ENCODE measurements at places on chromosomes 2 and 18.

- no peak for DNase-seq
Observed at GRCh38 chr2:102356741-102357140, 1.1 kb downstream of the IL18R1 start.

- no peak for DNase-seq
Observed at GRCh38 chr2:8549273-8549922, 132.5 kb upstream of the ID2 start.

DNA sequence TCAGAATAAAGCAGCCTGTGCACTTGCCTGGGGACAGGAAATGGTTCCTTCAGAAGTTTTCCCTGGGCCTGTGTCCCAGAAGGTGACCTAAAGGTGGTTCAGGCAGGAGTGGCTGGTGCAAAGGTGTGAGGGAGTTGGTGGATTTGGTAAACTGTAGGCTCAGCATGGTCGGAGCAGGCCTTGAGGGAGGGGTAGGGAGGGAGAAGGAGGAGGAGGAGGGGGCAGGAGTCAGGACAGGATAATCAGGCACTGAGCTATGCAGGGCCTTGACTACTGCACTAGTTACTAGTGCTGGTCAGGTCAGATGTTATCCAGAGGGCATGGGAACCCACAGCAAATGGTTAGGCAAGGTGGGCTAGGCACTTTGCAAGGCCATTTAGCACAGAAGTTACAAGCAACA is 21.3 kb downstream of the LYPD6B start:
- no peak for DNase-seq

GRCh38 chr2:134564549-134564948 is 154.3 kb downstream of the TMEM163 start:
- DNase-seq: no peak

DNA sequence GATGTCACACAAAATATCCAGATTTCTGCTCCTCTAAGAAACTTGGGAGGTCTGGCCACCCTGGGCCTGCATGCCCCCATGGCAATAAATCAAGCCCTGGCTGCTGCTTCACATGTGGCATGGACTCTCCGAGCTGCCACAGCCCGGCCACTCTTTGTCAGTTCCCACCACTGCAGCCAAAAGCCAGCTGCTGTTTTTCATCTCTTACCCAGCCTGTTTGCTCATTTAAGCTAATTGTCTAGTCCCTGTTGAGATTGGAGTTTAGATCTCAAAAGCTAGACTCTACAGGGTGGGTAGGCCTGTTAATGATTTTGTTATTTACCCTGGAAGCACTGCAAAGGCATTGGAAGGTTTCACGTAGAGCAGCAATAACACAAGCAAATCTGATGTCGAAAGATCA is 20.9 kb upstream of the ANXA4 start:
- DNase-seq: no peak

GRCh38 chr18:23671564-23671963 is 8.9 kb upstream of the ANKRD29 start:
- peak; percentile 17 for DNase-seq

DNA sequence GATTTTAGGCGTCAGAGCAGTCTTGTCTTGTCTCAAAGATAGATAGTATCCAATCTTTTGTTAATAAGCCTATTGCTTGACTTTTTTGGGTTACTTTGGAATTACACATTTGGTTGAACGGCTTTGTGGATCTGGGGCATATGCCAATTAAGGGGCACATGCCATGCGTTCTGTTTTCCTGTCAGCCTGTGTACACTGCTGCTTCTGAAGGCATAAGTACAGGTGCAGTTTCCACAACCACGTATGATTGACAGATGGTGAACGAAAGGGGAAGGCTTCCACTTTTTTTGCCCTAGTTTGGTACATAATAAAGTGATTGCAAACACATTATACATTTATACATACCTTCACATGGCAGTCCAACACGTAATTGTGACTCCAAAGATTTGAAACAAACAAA is 102.3 kb downstream of the RAPH1 start:
- no peak for DNase-seq

- no peak for DNase-seq
Observed at GRCh38 chr2:213087040-213087439, 64.4 kb downstream of the IKZF2 start.

DNA sequence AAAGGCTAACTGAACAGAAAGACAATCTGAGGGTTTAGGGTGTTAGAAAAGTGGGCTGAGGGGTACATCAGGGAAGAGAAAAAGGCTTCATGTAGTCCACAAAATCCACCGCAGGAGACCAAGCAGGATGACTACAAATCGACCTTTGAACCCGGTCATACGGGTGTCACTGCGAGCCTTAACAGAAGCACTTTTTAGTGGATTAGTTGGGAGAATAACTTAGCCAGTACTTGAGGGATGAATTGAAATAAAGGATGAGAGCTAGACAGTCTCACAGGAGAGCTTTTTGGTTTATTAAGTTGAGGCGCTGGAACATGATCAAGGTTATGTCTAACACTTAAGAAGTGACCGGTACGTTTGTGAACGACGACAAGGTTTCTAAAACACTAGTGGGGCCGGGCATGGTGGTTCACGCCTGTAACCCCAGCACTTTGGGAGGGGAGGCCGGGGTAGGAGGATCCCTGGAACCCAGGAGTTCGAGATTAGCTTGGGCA is 217.7 kb downstream of the MCFD2 start:
- DNase-seq: no peak
